8988T (cell line): ENCODE measurements at places on chromosomes 3 and 15.

GRCh38 chr3:171001957-171002694 is 24.4 kb downstream of the SLC2A2 start:
- no peak for DNase-seq

GRCh38 chr3:40800343-40800742 is 275.6 kb downstream of the ZNF621 start:
- peak; percentile 15 for DNase-seq

DNA sequence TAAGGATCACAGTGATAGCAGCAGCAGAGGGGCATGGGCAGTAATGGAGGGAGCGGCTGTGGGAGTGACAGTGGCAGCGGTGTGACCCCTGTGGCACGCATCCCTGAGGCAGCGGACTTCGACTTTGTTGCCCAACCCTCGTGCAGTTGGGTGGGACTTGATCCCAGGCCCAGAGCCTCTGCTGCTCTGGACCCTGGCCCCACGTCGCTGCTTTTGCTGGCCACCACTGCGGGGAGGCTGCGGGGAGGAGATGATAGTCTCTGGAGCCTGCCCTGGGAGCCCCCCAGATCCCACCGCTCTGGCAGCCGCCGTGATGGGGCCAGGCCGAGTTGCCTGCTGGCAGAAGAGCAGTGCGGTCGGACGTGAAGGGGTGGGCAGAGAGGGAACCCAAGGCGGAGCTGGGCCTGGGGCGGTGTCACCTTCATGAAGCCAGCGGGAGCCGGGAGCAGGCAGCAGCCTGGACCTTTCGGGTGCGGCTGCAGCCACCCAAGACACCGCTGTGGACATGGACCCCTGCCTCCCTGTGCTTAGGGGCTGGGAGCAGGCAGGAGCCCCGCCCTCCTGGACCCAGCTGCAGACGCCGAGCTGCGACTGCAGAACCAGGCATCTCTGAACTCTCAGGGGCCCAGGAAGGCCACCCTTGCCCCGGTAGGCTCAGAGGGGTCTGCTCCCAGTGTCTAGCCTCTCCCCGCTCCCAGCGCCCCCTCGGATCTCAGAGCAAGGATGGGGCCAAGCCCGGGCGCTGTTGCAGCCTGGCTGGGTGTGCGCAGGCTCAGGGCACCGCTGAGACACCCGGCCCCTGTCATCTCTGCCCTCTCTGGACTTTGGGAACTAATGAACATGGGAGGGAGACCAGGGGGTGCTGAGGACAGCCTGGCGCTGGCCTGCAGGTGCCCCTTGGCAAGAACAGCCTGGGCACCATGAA is 38.3 kb downstream of the COMMD2 start:
- DNase-seq = no peak

- no peak for DNase-seq
These were observed 5.9 kb upstream of the ADGRG7 start for GRCh38 chr3:100603469-100603868.

GRCh38 chr15:66955871-66956585 is 109.4 kb upstream of the SMAD3 start:
- DNase-seq = no peak

DNA sequence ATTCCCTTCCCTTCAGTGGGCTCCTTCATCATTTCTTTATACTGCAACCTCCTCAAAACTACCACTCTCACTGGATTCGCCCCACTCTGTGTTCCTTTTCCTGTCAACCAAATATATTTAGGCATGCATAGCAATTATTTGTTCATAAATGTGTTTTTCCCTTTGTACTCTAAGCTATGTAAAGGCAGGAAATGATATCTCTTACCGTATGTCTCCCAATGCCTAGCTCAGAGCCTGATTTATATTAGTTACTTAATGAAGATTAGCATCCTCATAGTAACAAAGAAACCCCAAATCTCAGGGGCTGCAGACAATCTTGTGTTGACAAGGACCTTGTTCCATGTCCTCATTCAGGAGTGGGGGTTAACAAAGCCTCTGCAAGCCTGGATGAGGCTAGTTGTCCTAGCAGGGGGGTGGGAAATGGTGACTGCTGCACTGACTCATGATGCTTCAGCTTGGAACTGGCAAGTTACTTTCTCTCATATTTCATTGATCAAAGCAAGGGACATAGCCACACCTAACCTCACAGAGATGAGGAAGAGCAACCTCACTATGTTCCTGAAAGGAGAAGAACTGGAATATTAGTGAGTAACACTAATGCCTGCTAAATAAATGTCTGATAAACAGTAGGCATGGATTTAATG is 15.2 kb downstream of the PHLDB2 start:
- DNase-seq = no peak

- DNase-seq = no peak
These were observed 248.1 kb upstream of the STAC start for GRCh38 chr3:36132214-36132613.

DNA sequence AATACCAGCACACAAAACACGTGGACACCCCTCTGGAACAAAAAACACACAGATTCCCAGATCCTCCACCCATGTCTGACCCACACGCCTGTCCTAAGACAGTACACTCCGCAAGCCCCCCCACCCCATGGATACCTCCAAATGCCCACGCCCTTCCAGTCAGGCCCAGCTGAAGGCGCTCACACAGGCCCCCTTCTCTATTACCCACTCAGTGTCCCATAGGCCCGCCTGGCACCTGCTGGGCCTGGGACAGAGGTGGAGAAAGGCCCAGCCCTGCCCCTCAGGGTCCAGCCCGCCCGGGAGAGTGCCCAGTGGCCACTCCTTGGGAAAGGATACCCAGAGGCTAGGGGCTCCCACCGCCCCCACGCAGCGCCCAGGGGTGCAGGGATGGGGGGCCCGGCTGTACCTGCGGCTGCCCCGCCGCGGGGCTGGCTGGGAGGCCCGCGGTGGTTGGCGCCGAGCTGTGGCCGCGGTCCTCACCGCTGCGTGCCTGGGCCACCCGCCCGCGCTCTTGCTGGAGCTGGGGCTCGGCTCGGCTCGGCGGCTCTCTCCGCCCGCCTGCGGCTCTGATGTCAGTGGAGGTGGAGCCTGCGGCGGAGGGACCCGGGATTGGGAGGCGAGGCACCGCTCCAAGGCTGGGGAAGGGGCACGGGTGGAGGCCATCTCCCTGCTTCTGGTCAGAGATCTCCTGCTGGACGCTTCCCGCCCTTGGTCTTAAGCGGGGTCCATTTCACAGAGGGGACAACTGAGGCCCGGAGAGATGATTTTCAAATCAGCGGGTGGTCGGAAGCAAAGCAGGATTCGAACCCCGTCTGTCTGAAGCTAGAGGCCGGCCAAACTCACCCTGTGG is at the start of gene CAMK1:
Gene CAMK1, minus strand, starts transcription at position 522 of the 850 bp plus-strand sequence. CDS start 2,198 bp downstream, outside the sequence.
- DNase-seq = peak; percentile 78

DNA sequence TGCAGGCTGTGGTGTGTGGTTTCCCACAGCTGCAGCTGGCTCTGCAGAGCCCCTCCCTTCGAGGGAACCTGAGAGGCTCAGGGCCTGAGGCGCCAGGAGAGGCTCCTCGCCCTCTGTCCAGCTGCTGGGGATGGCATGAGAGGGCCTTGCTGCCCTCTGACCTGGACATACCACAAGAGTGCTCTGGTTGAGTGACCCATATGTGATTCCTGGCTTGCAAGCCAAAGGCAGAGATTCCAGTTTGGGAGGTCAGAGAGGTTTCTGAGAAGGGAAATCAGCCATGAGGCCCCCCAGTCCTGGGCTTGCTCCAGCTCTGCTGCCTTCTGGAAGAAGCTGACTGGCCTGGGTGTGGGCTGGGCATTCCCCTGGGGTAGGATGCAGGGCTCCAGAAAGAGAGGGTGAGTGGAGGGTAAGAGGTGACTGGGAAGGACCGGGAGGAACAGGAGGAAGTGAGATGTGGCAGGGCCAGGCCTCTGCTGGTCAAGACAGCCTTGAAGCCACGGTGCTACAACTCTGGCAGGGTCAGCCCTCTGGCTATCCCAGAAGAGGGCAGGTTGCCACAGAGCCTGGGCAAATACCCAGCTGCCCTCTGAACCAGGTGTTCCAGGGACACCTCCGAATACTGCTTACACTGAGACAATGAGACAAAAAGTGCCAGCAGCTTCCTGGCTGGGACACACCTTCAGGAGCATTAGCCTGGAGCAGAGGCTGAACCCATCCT is 16.0 kb upstream of the SRP14 start:
- no peak for DNase-seq
